Kidney tubule cell (primary cell): ENCODE measurements at places on chromosomes 3 and 15.
A peak's percentile ranks its signal among the peaks of the same experiment; 100 is the strongest.

- no peak for DNase-seq
Observed at GRCh38 chr15:25725758-25726157, 137.4 kb downstream of the ATP10A start.

DNA sequence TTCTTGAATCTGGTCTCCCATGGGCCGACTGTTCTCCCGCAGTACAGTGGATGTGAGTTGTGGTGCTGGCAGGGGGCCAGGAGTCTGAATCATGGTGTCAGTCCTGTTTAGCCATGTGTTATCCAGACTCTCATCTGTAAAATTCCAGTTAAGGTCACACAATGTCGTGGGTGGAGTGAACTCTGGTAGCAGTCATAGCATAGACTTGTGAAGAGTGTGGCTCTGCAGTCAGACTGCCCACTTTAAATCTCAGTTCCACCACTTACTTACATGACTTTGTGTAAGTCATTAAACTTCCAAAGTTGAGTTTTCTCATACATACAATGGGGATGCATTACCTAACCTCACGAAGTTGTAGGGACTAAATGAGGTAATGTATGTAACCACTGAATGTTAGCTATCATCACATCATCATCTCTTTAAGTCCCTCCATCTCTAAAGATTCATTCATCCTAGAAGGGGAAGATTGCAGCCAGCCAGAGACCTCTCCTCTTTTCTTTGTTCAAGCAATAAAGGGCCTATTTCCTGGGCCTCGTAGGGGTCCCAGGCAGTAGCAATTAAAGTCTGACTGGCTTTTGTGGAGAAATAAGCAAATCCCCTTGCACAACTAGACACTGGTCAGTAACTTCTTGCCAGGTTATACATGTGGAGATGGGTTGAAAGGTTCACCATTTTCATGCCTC, 93.9 kb downstream of the PCCB start:
- peak; percentile 92 for DNase-seq

GRCh38 chr3:44222337-44222736, 19.3 kb upstream of the TOPAZ1 start:
- no peak for DNase-seq

- peak; percentile 17 for DNase-seq
Observed at GRCh38 chr3:49652903-49653415, 21.2 kb upstream of the APEH start.

GRCh38 chr15:62874064-62874463, 168.5 kb upstream of the TPM1 start:
- DNase-seq, result no peak

DNA sequence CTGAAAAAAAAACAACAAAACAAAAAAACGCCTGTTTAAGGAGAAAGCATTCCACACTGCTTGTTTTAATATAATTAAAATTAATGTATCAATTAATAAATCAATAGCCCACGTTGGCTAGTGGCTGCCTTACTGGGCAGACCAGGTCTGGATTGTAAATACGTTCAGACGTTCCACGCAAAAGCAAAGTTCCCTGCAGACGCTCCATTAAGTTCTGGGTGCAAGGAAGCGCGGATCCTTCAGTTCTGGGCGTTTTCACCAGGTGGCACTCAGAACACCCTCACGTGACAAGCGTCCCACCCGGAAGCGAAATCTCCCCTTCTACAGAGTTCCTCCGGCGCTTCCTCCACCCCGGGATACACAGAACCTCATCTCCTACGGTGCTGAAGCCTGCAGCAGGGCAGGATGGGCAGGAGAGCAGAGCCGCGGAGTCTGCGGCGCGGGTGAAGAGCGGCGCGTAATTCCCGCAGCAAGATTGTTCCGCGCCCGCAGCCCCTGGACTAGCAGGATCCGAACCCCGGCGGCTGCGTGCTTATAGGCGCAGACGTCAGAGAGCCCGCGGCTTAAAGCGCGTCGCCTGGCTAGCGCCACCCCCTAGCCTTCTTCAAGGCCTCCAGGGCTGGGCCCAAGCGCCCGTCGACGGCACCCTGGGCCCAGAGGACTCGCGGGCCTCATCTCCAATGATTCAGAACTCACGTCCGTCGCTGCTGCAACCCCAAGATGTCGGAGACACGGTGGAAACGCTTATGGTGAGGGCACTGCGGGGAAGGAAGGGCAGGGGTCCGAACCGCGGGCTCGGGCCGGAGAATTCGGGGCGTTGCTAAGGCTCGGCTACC, at the start of gene SLC25A38:
TSS of gene SLC25A38 (plus strand) at position 326 of the 836 bp plus-strand sequence. CDS start at position 681, 355 bp downstream.
- peak; percentile 88 for DNase-seq

DNA sequence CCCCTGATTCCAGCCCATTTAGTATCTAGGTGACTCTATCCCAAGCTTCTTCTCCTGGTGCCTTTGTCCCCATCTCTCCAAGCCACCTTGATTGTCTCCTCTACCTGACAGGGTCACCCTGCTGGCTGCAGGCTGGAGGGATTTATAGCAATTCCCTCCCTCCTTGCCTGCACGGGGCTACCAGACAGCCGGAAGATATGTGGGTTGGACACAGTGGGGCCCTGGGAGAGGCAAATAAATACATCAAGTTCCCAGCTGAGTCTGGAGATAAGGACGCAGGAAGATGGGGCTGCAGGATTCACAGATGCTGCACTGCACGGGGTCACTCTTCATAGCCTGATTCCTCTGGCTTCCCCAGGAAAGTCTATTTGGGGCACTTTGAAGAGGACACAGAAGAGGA, 9.3 kb upstream of the ISLR2 start:
- DNase-seq, result no peak

DNA sequence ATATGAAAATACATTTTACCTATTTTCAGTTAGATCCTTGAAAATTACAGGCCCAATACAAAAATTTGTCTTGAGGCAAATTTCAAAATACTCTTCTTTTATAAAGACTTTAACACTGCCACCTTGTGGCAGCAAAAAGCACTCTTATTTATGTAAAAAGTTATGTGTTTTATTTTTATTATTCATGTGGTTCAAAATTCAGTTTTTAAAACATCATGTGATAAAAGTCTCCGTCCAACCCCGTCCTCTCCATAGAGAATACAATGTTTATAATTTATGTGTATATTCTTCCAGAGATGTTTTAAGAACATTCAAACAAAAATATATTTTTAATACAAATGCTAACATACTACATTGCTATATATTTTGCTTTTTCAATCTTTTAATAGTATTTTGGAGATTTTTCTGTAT, 36.9 kb upstream of the TRIM59 start:
- DNase-seq, result peak; percentile 60

- DNase-seq, result no peak
Observed at GRCh38 chr3:183553334-183554026, 2.0 kb downstream of the KLHL6 start.

DNA sequence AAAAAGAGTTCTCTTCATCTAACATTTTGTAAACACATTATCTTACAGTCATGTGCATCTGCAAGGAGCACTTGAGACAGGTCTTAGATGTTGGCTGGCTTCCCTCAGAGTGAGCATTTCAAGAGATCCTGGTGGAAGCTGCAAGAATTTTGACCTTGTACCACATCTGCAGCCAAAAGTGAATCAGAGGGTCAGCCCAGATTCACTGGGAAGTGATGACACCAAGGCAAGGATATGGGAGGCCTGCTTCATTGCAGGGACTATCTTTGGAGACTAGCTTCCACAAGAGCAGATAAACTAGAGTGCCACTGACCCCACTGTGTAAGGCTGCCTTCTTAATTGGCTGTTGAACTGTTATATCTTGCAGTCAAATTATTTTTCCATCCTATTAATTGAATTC, 21.3 kb upstream of the GADL1 start:
- no peak for DNase-seq

- DNase-seq, result no peak
Observed at GRCh38 chr3:67686069-67686468, 31.7 kb upstream of the SUCLG2 start.

DNA sequence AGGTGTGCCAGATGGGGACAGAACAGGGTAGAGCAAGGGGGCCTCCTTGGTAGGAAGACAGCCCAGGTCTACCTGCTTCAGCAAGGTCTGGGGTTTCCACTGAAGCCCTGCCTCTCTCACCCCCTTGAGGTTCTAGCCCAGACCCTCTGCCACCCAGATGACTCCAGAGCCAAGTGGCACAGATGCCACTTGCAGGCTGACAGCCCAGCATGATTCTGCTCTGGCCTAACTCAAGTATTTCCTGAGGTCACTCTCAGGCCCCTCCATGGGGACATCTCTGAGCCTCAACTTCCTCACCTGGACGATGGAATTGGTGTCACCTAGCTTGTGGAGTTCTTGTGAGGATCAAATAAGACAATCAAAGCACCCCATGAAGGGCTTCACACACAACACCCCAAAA, 23.9 kb downstream of the PLXNB1 start:
- DNase-seq, result no peak

GRCh38 chr15:28959326-28959725, 73.6 kb downstream of the APBA2 start:
- no peak for DNase-seq

- DNase-seq, result peak; percentile 25
Observed at GRCh38 chr3:184156522-184156955, 1.4 kb downstream of the DVL3 start.

DNA sequence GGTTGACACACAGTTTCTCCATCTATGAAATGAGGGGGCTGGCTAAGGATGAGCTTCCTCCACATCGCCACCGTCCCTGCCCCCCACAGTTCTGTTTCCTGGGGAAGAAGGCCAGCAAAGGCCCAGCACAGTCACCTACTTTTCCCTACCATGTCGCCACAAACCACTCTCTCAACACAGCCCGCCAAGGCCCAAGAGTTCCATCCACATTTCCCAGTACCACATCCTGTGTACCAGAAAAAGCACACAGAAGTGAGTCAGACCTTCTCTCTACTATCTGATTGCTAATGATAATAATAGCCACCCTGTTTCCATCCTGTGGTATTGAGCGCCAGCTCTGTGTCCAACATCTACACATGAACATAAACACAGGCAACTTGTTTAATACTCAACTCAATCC, 30.3 kb upstream of the C15orf39 start:
- peak; percentile 87 for DNase-seq

GRCh38 chr3:137796993-137797392, 32.9 kb downstream of the SOX14 start:
- no peak for DNase-seq

GRCh38 chr3:24067483-24067882, 122.4 kb downstream of the NR1D2 start:
- no peak for DNase-seq

- DNase-seq, result no peak
Observed at GRCh38 chr15:55016225-55016624, 180.5 kb downstream of the RSL24D1 start.

DNA sequence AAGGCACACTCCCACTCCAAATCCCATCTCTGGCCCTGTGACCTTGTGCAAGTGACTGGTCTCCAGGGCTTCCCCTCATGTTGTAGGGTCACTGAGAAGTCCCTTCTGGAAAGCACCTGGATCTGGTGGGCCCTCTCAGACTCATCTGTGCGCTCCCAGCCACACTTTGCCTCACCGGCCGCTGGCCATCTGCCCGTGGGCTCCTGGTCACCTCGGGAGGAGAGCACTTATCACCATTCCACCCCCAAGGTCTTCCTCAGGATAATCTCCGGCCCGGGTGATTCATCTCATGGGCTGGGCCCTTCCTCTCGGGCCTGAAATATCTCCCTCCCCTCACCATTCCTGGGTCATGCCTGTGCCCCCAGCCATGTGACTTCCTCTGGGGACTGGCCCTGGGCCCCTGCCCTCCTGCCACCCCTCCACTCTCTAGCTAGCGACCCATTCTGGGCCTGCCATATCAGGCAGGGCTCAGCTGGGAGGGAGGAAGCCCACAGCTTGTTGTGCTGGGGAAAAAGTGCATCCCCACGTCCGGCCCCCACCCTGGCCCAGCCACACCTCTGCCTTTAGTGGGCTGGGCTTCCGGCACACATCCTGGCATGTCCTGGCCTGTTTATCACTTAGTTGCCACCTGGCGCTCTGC, 10.6 kb upstream of the WNT7A start:
- DNase-seq, result no peak

- DNase-seq, result peak; percentile 41
Observed at GRCh38 chr3:25747033-25747432, 36.2 kb downstream of the NGLY1 start.

GRCh38 chr15:74428970-74429780, 4.6 kb downstream of the SEMA7A start:
- no peak for DNase-seq

DNA sequence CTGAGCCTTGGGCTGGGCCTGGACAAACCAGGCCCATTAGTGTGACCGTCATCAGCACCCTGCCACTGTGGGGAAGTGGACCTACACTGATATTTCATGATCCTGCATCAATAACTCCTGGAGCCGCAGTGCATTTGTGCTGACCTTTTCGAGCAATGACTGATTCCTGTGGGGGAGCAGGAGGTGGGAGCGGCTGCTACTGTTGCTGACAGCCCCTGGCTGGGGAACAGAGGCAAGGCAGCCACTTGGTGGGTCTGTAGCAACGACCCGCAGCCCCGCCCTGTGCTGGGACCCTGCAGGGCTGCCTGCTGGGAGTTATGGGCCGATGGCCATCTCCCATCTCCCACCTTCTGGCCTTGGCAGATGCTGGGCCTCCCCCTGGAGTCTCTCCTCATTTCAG, 42.1 kb downstream of the CCDC33 start:
- DNase-seq, result no peak

DNA sequence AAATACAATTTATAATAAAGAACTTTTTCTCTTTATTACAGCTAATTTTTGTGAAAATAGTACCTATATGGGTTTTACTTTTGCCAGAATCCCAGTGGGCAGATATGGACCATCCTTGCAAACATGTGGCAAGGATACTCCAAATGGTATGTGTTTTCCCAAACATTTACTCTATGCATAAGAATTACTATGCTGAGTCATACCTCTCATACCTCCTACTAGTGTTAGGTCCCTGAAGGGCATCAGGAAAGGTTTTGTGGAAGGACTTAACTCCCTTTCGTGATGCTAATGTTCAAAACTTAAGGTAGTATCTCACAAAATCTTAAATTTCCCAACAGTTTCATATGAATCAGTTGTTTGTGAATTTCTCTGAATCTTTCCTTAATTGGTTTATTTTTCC, 21.3 kb downstream of the ADGRG7 start:
- no peak for DNase-seq

GRCh38 chr3:160112481-160112880, 112.7 kb upstream of the C3orf80 start:
- DNase-seq, result no peak
